ENCODE measurements at places on chromosomes 2 and 18.
A peak's percentile ranks its signal among the peaks of the same experiment; 100 is the strongest.

DNA sequence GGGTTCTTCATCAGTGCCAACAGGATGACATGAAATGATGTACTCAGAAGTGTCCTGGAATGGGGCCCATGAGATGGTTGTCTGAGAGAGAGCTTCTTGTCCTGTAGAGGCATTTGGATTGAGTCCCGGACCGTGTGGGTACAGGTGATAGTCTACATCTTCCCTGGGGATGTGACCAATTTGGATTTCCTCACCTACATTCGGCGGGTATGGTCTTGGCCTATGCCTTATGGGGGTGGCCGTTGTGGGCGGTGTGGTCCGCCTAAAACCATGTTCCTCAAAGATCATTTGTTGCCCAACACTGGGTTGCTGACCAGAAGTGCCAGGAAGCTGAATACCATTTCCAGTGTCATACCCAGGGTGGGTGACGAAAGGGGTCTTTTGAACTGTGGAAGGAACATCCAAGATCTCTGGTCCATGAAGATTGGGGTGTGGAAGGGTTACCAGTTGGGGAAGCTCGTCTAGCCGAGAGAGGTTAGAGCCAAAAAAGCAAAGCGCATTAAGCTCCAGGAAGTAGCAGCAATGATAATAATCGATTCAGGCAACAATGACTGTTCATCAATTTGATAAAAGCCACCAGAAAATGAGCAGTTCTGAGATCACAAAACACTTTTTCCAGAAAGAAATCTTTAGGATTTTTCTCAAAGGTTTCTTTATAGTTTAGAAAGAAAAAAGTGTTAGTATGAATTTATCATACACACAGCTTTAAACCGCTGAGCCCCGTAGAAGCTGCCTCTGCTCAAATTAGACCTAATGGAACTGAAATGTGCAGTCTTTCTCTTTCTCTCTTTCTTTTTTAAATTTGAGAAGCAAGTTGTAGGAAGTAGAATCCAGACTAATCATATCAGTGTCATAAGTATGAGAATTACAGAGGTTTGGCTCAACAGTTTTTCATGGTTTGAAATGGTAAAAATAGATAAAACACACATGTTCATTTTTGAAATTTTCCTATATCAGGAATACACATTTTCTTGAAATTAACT lies 60.3 kb downstream of the ATIC start:
- no peak for DNase-seq

- DNase-seq = no peak
Observed at GRCh38 chr2:240302933-240303595, 132.4 kb upstream of the GPC1 start.

- no peak for DNase-seq
Observed at GRCh38 chr2:241566468-241566867, 7.9 kb downstream of the BOK start.

DNA sequence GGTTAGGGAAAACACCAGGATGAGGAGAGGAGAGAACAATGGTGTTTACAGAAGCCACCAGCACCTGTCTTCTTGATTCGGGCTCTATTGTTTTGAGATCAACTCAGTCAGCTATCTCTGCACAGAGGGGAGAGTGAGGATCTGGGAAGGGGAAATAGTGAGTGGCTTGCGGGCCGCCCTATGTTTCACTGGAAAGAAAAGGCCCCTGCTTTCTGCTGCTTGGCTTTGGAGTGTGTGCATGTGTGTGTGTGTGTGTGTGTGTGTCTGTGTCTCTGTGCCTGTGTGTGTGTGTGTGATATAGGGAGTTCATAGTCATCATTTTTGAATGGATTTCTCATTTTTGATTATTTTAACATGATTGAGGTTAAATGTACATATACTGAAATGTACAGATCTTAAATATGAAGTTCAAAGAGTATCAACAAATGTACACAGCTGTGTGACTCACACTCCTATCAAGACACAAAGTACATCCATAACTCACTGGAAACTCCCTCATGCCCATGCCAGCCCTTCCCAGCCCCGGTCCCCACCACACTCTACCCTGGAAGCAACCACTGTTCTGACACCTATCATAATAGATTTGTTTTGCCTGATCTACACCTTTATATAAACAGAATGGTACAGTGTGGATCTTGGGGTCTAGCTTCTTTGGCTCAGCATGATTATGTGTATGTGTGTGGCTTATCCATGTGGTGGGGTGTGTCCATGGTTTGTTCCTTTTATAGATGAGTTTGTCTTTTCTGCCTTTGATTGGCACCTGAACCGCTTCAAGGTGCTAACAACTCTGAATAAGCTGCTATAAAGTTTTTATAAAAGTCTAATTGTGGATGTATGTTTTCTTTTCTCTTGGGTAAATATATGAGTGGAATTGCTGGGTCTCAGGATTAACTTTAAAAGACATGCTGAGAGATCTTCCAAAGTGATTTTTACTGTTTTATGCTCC lies 258.3 kb downstream of the SETBP1 start:
- no peak for DNase-seq

- no peak for DNase-seq
Observed at GRCh38 chr18:11951390-11951851, 29.9 kb upstream of the IMPA2 start.

DNA sequence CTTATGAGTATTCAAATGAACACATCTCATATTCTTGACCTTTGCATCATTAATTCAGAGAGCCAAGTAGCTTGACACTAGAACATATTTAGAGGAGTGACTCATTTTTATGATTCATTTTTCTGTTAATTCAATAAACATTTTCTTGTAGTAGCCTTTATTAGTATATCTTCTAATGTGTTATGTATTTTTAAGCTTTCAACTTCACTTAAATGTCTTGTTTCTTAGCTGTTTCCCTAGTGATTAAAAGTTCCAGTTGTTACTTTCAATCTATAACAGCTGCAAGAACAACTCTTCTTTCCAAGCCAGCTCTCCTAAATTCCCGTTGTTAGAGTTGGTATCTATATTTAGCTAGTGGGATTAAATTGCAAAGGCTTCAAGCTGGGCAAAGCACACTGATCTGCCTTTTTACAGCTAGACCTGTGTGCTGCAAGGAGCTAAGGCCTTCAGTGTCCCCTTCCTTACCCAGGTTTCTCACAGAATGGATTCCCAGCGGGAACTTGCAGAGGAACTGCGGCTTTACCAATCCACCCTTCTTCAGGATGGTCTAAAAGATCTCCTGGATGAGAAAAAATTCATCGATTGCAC lies at the start of gene KLHL41:
KLHL41 (plus strand) TSS at position 405 of the 588 bp plus-strand sequence; CDS start at position 482, 77 bp downstream.
- peak; percentile 23 for DNase-seq

GRCh38 chr2:139478165-139478914 lies 698.1 kb upstream of the NXPH2 start:
- DNase-seq = peak; percentile 19

DNA sequence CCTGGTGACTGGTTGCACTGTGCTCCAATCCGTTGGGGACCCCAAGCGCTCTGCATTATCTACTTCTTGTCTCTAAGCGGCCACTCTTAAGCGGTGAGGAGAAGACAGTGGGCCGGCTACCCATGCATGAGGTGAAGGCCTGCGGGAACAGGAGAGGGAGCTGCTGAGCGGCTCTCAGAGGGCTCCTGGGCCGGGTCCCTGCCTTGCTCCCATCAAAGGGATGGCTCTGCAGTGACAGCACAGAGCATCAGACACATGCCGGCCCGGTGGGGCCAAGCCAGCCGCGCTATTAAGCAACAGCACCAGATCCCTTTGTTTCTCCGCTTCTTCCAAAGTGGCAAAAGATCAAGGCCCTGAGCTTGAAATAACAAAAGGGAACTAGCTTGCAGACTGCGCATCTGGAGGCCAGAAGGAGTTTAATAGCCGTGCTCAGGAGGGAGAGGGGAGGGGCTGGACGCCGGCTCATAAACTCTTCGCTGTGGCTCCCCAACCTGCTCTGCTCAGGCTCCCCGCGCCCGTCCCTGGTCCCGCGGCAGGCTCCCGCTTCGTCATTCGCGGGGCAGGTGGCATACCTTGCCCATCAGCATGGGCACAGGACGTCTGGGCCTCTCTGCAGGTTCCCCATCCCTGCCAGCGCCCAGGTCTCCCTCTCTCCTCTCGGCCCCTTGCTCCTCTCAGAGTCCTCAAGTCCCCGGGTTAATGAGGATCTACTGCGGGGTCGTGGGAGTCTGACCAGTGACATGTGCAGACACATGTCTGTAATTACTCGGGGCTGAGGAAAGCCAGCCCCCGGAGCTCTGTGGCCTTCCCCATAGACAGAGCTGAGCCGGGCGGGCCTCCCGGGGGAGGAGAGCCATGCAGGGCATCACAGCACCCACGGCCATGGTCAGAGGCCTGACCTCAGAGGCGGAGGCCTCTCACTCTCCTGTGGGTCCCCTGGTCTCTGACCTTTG lies 96.7 kb downstream of the ASB1 start:
- DNase-seq = peak; percentile 79

DNA sequence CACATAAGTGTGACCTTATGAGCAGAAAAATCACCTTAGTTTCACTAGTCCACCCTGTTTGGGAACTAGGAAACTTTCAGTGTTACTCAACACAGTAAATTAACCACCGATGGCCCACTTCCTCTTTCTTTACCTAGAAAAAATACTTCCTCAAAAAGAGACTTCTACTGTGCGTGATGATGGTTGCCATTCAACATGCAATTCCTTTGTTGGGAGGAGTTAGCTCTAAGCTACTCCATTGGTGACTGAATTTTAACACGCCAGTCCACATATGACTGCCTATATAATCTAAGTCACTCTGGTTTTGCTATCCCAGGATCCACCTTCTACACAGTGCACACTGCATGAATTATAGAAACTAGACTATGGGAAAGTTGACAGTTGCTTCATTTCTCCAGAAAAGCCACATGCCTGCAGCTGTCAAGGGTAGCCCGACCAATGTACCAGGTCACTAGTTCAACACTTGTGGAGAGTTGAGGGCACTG lies 47.8 kb upstream of the REG3G start:
- no peak for DNase-seq

GRCh38 chr2:735670-736218 lies 58.5 kb upstream of the TMEM18 start:
- DNase-seq = no peak

DNA sequence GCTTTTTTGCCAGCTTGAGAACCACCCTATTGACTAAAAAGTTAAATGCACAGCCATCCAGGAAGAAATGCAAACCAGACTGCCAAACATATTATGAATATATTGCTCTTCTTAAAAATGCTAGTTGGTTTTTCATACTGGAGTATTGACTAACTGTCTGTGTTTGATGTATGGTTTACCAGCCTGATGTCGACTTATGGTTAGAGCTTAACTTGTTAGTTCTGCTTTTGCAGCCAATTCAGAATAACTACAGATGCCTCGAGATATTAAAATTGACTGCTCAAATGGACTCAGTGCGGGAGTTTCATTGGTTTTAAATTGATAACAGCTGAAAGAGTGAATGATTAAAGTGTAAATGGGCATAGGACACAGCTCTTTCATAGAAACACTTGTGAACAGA lies 369.8 kb downstream of the ARHGAP15 start:
- no peak for DNase-seq

DNA sequence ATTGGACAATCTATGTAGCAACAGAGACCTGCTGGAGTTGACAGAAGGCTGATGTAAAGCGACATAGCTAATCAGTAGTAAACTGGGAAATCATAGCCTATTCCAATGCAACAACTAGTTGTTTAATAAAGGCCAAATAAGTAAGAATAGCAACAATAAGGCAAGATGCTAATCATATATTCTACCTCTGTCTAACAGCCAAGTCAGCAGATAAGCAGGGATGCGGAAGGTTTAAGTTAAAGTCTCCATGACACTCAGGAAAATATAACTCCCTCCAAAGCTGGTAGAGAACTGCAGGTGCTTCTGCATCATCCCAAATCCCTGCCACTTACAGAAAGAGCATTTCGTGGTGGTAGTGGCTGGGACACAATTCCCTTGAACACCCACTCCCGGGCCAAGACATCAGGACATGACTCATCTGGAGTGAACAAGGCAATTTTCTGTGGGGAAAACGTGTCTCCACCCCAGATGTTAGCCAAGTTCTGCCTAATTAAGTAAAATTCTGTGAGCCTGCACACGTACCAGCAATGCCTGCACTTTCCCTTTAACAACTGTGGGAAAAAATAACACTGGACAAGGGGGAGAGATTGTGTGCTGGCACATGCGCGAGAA lies 413.6 kb upstream of the ID2 start:
- DNase-seq = peak; percentile 43

GRCh38 chr2:105324732-105325131 lies 4.8 kb downstream of the TGFBRAP1 start:
- DNase-seq = peak; percentile 82

- DNase-seq = no peak
Observed at GRCh38 chr18:22060361-22060760, 109.0 kb upstream of the GATA6 start.

DNA sequence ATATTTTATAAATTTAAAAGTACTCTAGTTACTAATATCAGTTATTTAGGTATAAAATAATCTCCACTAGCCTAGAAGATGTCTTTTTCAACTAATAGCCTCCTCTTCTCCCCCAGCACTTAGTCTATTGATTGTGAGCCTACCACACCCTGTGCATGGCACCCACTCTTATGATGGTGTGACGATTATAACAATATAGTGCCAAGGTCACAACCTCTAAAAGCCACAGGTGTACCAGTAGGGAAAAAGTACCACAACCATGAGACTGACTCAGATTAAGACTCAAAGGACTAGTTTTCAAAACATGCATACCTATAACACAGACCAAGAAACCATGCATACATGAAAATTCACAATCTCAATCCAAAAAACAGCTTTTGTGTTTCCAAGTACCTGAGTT lies 27.6 kb downstream of the THADA start:
- no peak for DNase-seq

DNA sequence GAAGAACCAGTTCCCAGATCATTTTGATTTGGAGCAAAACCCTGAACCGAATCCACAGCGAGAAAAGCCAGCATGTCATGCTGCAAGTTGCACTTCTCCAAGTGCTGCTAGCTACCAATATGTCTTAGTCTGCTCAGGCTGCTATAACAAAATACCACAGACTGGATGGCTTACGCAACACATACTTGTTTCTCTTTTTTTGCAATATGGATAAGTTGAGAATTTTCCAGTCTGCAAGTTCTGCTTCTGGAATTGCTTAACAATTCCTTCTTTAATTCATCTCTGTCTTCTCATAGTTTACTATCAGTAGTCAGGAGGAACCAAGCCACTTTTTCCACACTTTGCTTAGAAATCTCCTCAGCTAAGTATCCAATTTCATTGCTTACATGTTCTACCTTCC lies 105.9 kb upstream of the RBBP8 start:
- DNase-seq = no peak
